ENCODE measurements at places on chromosomes 2 and 18. TPM values are rescaled to one million over a fixed set of nuclear protein-coding genes. Genes with fewer than 3 reads are reported as not detected.

DNA sequence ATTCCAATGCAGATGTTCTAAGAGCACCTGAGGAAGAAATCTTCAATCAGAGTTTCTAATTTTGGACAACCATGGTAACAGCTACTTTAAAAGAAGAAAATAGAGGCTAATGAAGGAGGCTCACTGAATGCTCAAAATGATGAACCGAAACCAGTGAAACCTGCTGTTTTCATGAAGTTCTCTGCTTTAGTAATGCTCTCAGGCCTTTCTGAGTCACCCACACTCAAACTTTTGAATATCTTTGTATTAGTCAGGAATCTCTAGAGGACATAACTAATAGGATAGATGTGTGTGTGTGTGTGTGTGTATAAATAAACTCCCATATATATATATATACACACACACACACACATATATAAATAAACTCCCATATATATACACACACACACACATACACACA lies 76.9 kb upstream of the RIT2 start:
- ATAC-seq = no peak

OSBPL6 gene
- total RNA-seq = 2.8 TPM

- ATAC-seq = no peak
Measured at GRCh38 chr2:233833345-233833744, 21.0 kb downstream of the HJURP start.

DNA sequence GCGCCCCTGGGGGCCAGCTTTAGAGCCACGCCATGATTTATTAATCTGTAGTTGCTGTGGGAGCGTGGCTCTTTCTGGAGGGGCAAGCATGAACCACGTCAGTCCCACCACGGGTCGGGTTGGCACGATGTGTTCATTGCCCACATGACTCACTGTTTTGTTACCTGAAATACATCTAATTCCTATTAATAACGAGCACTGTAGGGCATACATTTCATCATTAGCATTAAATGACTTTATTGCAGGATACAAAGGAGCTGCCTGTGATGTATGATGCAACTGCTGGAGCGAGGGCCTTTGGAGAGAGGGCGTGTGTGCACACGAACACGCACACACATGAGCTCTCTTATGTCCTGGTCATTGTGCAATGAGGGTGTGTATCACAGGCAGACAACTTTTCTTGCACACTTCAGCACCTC lies 127.0 kb downstream of the INHBB start:
- no peak for ATAC-seq

- ATAC-seq = no peak
Measured at GRCh38 chr18:76441002-76441667, 53.9 kb downstream of the ZNF516 start.

GRCh38 chr2:190376591-190377245 lies 31.4 kb upstream of the MFSD6 start:
- ATAC-seq = no peak

GRCh38 chr2:212777020-212777491 lies 238.5 kb upstream of the ERBB4 start:
- ATAC-seq = peak; percentile 22

GRCh38 chr2:191885098-191885497 lies 38.2 kb upstream of the CAVIN2 start:
- no peak for ATAC-seq

DNA sequence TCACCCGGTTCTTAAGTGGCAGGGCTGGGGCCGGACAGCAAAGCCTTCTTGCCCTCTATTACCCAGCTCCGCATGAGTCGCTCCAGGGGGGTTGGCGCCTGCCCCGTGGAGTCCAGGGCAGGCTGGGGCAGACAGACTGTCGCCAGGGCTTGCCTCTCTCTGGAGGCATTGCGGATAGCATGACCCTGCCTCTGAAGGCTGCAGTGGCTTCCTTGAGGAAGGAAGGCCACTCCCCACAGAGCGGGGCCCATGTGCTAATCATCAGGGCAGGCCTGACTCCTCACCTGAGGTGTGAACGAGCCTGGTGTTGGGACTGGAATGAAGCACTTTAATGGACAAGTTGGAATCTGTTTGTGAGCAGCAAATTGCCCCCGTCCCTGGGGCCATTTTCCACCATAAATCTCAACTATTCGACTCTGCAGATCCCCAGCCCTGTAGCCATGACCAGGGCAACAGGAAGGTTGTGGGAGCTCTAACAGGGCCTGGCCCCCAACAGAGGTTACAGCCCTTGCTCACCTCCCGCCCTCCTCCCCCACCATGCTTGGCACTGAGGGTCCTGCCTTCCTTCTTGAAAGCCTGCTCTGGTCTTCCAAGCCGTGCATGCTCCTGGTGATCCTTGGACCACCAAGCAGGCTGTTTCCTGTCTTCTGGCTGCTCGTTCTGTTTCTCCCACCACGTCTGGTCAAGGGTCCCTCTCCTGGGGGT lies 144.9 kb upstream of the HAAO start:
- no peak for ATAC-seq

DNA sequence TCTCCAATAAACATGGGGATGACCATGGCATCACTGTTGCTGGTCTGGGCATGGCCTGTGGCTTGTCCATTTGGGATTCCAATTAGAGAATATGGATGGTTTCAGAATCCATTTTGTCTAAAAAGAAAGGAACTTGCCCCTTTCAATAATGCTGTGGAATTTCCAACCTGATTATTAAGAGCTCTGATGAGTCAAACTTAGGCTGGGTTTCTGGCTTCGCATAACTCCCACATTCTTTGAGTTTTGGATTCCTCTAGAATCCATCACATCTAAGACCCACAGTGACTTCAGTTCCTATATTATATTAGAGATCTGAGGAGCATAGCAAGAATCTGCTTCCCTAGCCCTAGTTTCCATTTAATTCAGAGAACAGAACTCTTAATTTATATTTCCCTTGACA lies 531.5 kb downstream of the TNS1 start:
- ATAC-seq = no peak

- no peak for ATAC-seq
Measured at GRCh38 chr2:232487385-232488096, at the start of gene ECEL1. Gene ECEL1, minus strand, starts transcription at chr2:232487834. Its CDS starts 1,181 bp downstream, at chr2:232486653.

DNA sequence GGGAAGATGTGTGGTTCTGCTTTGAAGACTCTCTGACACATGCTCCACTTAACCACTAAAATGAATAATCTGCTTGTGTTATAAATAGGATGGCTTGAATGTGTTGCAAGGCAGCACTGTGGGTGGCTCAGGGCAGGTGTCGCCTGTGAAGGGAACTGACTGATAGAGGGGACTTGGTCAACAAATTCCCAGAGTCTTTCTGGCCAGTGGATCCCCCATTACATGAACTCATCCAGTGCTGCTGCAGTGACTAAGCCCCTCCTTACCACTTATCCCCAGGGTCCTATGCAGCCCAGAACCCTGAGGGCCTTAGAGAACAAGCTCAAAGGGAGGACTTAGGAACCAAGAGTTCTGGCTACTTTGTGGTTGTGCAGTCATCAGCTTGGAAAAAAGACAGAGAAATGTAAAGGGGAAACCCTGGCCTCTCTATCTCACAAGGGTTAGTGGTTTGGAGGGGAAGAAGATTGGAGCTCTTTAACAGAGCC lies 226.2 kb upstream of the TNP1 start:
- ATAC-seq = no peak

DLX1 gene
- total RNA-seq = not detected

All from gastroesophageal sphincter (tissue), 4 donors.